Stimulated activated CD4-positive, alpha-beta T cell treated with anti-CD3 and anti-CD28 coated beads, Interleukin-2, amount 100 ng/mL, for 24 hours (primary cell): ENCODE measurements at places on chromosomes 12 and 14.

DNA sequence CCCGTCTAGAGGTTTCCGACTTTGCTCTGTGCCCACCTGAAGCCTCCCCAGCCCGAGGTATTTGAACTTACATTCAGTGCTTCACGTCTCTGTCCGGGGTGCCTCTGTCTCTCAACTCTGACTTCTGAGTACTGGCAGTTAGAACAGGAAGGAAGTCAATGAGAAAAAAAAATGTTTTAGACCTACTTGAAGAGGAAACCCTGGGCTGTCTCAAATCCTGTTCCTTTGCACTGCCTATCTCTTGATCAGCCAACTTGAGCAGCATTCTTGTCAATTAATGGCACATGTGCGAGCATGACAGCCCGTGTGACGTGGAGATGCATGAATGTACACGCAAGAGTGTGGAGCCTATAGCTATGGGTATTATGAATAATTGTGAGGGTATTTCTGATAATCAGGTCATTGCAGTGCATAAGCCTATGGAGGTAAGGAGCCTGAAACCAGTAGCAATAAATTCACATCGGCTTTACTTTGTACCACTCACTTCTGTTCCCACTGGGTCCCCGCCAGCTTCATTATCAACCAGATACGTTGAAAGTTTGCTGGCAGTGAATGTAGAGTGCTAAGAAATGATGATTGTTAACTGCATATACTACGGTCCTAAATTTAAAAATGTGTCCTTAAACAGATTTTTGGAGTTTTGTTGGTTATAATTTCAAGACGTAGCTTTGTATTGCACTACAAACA lies at the start of gene ARHGDIB:
TSS of gene ARHGDIB (minus strand) at position 136 of the 687 bp plus-strand sequence. CDS start 10,889 bp downstream, outside the sequence.
- DNase-seq = peak; percentile 68

GRCh38 chr12:124368421-124369032 lies 73.6 kb downstream of the RFLNA start:
- DNase-seq = no peak

GRCh38 chr14:35932659-35933159 lies 106.6 kb downstream of the BRMS1L start:
- DNase-seq = peak; percentile 43

GRCh38 chr12:96241846-96242256 lies 47.7 kb downstream of the ELK3 start:
- DNase-seq = peak; percentile 56

GRCh38 chr12:121788176-121788818 lies 5.2 kb downstream of the RHOF start:
- peak; percentile 33 for DNase-seq

DNA sequence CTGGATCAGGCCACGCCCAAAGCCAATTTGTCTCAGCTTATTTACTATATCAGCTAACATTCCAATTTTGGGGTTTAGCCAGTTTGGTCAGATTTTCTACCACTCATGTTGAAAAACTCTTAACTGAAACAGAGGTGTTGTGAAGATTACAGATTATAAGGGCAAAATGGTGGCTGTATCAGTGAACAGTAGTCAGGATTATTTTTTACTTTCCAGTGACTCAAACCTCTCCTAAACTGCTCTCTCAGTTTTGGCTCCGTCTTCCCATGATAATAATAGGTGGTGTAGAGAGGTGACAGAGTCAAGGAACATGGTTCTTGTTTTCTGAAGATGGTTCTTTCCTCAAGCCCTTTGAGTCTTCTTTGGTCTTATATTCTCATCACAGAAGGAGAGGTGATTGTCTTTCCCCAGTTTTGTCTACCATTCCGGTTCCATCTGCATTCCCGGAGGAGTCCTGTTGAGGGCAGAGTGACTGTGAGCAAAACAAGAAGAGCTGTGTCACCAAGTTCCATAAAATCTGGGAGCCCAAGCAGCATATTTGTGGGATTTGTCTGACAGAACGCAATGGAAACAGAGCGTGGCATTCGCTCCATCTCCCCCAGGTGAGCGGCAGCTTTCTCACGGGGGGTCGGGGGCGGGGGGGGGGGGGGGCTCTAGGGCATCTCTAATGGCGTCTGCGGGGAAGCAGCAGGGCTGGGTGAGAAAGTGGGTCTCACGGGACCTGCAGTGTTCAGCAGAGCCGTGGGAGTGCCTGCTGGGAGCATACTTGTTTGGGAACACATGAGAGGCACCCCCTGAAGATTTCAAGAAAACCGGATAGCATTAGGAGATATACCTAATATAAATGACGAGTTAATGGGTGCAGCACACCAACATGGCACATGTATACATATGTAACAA lies 59.1 kb downstream of the TBC1D30 start:
- DNase-seq = peak; percentile 11

GRCh38 chr12:115859231-115859630 lies 418.3 kb downstream of the MED13L start:
- no peak for DNase-seq

GRCh38 chr14:72611506-72611905 lies 282.4 kb downstream of the DPF3 start:
- DNase-seq = no peak

- DNase-seq = no peak
Observed at GRCh38 chr12:109655578-109655977, 58.0 kb upstream of the FAM222A start.

DNA sequence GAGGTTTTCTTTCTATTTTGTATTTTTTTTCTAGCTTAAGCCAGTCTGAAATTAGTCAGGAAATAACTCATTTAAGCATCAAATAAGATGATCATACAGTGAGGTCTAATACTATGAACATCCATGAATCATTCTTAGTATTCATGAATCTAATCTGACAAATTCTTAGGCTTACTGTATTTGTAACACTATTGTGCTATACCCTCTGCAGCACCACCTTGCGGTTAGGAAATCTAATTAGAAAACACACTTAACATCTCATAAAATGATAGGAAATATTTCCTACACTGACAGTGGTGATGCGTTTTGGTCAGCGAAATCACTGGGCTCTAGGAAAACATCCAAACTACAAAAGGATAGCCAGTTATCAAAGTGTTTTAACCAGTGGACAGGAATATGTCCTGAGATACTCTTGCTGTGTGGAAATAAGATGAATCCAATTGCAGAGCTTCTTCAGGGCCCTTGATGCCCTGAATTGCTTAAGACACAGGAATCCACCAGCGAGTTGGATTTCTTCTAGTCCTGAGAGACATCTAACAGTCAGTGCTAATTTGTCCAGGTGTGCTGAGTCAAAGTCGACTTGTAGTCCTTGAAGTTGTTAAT lies 109.3 kb upstream of the MYF6 start:
- DNase-seq = no peak
